ENCODE measurements at places on chromosomes 1 and 21.
A peak's percentile ranks its signal among the peaks of the same experiment; 100 is the strongest.

GRCh38 chr1:36157115-36157903 lies 1.3 kb downstream of the MAP7D1 start:
- peak; percentile 34 for DNase-seq

DNA sequence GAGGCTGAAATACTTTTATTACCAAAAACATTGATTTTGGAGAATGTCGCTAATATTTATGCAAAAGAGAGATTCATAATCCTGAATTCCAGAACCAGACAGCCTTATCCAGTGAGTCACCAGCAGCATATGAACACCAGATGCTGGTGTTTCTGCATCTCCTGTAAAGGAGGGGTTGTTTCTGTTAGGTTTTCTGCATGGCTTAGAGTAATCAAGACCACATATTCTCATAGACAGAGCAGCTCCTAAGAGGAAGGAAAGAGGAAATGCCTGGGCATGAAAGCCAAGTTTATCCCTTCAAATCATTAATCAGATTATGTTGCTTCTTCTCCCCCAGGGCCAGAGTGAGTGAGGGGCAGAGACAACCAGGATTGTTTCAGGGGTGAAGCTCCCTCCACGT lies 86.2 kb downstream of the NGF start:
- peak; percentile 96 for DNase-seq

- no peak for DNase-seq
These were observed 474.3 kb upstream of the TMPRSS15 start for GRCh38 chr21:18877917-18878316.

DNA sequence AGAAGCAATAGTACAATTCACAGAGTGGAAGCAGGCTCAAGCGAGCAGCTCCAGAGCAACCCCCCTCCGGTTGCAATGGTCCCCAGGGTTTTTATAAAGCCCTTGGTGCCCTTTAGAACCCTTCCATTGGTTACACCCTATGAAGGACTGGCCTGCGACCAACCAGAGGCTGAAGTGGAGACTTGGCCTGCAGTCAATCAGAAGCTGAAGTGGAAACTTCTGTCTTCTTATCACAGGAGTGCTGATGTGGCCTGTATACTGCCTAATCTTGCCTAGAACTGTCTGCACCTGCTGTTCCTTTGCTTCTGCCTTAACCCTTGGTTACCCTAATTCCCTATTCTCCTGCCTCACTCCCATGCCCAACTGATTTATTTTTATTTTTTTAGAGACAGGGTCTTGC lies 15.4 kb upstream of the FRRS1 start:
- no peak for DNase-seq

- peak; percentile 81 for DNase-seq
These were observed 304.0 kb downstream of the DUSP10 start for GRCh38 chr1:221437926-221438325.

DNA sequence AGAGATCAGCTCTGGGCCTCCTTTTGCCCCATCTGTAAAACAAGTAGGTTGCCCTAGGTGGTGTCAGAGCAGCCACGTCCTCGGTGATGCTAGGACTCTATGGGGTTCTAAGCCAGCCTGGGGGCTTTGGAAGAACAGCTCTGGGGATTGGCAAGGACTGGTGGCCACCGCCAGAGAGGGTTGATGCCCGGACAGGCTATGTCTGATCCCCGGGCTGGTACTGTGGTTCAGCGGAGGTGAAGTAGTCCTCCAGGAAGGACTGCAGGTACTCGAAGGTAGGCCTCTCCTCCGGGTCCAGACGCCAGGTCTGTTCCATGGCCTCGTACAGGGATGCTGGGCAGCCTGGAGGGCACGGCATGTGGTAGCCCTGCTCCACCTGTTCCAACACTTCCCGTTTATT lies 8.8 kb upstream of the AHDC1 start:
- no peak for DNase-seq

- DNase-seq = peak; percentile 90
These were observed 91.7 kb upstream of the GNG4 start for GRCh38 chr1:235741294-235741693.

- DNase-seq = no peak
These were observed 6.7 kb downstream of the TAF1A start for GRCh38 chr1:222583079-222583478.

GRCh38 chr1:5811419-5811818 lies 180.8 kb downstream of the NPHP4 start:
- DNase-seq = no peak

DNA sequence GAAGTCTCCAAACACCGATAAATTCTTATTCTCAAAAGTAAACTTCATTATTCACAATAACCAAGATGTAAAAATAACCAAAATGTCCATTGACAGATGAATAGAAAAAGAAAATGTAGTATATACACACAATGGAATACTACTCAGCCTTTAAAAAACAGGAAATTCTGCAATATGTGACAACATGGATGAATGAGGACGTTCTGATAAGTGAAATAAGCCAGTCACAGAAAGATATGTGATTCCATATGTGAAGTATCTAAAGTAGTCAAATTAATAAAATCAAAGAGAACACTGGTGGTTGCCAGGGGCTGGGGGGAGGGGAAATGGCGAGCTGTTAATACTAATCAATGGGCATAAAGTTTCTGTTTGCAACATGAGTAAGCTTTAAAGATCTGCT lies 36.0 kb downstream of the LRRC8C start:
- no peak for DNase-seq

DNA sequence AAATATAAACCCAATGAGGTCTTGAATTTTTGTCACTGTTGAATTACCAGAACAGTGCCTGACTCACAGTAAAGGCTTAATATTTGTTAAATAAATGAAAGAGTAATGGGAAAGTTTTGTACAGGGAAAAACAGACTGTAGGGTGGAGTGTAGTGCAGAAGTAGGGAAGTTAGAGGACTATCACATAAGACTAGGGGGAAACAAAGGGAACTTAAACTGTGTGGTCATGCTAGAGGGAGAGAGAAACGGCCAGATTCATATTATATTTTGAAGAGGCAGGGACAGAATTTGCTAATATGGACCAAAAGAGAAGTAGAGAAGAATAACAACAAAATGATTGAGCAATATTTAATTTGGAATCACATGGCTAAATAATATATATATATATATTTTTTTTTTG lies 14.8 kb downstream of the CTSK start:
- DNase-seq = no peak

DNA sequence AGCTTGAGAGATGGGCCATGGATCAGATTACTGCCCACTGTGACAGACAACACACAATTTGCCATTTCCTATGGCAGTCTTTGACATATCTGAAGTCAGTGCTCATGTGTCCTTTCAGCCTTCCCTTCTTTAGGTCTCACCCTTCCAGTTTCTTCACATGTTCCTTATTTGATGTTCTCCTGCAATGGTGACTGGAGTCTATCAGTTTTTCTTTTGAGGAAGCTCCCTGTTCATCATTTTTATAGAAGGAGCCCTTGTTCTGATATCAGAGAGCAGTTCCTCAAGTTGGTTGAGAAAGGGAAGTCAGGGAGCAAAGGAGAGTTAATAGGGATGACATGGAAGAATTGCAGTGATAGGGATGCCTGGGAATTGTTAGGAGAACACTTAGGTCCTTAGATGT lies 42.2 kb downstream of the DISC1 start:
- no peak for DNase-seq

DNA sequence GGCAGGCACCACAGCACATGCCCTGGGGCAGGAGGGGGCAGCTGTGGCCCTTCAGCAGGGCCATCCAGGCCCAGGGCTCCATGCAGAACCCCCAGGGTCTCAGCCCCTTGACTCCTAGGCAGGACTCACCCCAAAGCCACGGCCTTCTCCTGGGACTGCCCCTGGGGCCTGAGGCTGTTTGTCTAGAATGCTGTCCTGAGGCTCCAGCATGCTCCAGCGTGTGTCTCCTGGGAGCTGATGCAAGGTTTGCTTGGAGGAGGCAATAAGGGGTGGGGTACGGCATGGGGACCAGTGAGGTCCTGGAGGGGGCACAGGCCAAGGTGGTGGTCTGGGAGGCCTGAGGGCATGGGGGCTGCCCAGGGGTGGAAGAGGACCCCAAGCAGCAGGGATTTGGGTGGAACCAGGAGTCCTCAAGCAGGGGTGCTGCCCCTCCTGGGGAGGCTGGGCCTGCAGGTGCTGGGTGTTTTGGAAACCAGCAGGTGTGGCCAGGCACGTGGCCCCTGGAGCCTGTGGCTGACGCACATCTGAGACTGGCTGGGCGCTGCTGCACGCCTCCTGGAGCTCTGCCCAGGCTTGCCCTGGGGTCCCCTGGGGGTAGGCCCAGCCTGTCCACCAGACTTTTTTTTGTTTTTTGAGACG lies 7.8 kb upstream of the CALML6 start:
- DNase-seq = peak; percentile 21

- DNase-seq = no peak
These were observed 23.6 kb upstream of the TTLL10 start for GRCh38 chr1:1150100-1150499.

DNA sequence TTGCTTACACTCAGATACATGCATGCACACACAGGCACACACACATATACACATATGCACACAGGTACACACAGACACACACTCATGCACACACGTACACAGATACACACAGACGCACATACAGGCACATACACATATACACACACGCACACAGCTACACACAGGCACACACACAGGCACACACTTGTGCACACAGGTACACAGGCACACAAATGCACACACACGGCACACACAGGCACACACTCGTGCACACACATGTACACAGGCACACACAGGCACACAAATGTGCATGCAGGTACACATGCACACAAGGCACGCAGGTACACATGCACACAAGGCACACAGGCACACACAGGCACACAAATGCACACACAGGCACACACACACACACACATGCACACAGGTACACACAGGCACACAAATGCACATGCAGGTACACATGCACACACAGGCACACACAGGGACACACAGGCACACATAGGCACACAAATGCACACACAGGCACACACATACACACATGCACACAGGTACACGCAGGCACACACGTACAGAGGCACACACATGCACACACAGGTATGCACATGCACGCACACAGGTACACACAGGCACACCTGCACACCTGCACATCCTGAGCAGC lies 110.0 kb downstream of the WDR4 start:
- DNase-seq = no peak

DNA sequence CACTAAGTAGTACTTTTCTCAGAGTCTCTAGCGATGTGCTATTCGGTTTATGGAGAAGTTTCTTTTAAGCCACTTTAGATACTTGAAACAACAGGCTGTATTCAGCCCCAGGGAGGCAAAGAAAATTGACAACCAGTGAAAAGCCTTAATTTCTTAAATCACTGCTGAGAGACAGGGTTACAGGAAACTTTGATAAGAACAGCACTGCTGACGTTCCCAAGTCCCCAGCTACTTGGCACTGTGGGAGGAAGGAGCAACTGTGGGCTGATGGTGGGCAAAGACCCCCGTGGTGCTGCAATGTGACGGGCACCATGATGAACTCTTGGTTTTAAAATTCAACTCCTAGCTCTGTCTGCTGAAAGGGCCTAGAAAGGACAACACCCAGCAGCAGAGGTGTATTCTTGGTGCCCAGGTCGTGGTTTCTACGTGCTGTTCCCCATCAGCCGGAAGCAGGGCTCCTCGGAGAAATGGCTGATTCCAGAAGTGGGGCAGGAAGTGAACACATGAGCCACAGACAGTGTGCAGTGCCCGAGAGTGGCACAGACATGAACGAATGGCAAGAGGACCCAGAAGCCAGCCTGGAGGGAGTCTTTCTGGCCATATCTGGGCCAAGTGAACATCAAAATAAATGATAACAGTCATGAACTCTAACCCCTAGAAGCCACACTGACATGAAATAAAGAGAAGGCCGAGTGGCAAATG lies 5.3 kb downstream of the PTTG1IP start:
- no peak for DNase-seq

- no peak for DNase-seq
These were observed 27.5 kb downstream of the KCTD3 start for GRCh38 chr1:215594640-215595039.

- no peak for DNase-seq
These were observed 15.9 kb upstream of the TTF2 start for GRCh38 chr1:117044217-117044616.

GRCh38 chr1:21457654-21458053 lies 17.7 kb downstream of the NBPF3 start:
- DNase-seq = no peak

GRCh38 chr21:41407541-41408460 lies 18.2 kb upstream of the MX1 start:
- DNase-seq = no peak

- DNase-seq = no peak
These were observed 9.7 kb upstream of the DHX9 start for GRCh38 chr1:182829285-182829932.

DNA sequence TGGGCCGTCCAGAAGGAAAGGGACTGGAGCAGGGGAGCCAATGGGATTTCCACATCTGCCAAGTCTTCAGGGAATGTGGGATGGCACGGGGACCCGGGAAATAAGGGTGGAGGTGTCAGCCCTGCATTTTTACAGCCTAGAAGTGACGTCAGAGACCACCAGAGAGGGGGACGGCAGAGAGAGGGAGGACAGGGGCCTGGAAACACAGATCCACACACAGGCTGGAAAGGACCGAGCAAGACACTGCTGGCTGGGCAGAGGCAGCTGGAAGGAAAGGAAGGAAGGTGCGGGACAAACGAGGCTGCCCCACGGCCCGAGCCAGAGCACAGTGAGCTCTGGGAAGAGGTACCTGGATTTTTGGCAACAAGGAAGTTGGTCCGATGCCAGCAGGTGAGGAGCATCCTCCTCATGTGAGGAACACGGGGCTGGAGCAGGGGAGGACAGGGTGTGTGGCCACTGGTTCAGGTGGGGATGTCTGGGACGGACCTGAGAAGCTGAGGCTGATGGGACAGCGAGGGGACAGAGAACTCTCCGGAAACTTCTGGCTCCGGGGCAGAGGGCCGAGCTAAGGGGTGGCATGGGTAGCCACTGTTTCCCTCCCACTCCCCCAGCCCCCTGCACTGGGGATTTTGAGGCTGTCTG lies 138.3 kb downstream of the PGBD5 start:
- no peak for DNase-seq

DNA sequence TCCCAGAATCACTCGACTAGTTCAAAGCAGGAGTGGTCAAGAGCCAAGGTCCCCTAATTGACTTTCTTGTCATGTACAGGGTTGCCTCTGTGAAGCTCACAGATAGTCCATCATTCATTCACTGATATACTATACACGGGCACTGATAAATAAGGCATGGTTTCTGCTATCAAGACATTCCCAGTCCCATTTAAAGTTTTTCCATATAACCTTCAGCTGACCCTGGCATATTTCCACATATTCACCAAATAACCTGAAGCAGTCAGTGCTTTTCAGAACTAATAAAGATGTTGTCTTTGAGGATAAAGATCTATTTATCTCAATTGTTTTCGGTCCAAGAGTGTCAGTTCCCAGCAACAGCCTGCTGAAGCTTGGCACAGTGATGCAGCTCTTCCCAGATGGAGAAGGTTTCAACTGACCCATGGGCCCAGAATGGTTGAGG lies 173.4 kb downstream of the ZZZ3 start:
- no peak for DNase-seq

DNA sequence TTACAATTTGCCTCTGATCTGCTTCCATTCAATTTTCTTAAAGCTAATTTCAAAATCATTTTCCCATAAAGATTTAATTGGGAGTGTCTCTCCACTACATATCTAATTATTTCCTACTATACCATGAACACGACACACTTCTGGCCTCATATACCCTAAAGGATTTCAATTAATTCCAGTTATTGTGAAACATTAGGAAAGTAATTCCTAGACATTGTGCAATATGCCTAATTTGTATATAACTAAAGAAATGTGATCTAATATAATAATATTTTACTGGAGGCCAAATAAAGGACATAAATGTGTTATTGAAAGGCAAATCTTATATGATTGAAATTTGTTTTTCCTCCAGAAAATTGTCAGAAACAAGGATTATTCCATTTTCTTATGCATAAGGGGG lies 727.2 kb upstream of the ADGRL2 start:
- DNase-seq = no peak

Measured in fibroblast of skin of right quadriceps (primary cell).